ENCODE measurements at places on chromosomes 7 and 10.

DNA sequence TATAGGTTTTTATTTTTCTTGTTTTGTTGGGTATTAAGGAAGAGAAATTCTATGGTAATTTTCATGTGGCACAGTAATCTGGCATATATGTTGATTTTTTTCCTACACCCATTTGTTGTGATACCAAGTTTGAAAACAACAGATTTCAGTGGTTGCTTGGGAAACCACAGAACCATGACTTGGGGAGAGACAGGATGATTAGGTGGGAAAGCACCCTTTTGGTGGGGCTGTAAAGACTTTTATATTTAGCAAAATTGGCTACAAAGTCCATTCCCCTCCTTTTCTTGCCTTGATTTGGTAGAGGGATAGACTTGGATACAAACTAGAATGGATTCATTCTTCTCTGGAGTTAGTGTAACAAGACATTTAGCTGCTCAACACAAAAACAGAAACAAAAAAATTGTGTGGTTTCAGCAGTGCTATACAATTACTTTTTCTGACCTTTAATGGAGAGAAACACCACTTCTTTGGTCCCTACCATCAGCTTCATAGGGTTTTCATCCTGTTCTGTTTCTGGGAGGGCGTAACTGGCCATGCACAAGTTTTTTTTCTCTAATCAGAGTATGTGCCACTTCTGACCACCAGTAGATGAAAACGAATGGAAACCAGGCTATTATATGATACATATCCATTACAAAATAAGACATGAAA, 52.7 kb downstream of the FIGNL1 start:
- DNase-seq: no peak

DNA sequence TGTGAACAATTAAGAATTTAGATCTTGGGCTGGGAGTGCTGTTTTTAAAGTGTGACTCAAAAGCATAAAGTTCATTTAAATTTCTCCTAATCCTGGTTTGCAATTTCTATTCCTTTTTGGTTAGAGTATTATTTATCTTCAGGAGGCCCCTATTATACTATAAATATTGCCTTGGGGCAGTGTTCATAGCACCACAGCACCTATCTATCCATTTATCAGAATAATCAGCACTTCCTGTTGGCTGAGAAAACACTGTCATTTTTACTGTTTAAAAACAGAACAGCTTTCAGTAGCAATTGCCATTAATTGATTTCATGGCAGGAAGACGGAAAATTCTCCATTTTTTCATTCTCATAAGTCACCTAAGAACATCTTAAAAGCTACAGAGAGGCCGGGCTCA, 111.4 kb downstream of the KIAA1217 start:
- DNase-seq: no peak

- no peak for DNase-seq
Observed at GRCh38 chr7:159023746-159024145, 120.9 kb downstream of the VIPR2 start.

DNA sequence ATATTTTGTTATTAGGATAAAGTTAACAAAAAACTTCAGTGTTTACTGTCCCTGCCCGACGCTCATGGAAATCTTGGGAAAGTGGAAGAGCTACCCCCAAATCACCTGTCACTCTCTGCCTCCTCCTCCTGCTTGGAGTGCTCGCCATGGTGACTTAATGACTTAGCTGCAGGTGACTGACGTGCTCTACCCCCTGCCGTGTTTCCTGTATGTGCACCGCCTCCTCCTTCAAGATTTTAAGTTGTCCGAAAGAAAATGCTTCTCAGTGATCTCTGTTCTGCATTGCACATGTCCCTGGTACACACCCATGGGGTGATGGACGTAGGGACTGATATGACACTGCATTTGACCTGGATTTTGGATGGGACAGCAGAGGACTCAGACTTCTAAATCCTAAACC, 338.8 kb upstream of the SHH start:
- DNase-seq: no peak

DNA sequence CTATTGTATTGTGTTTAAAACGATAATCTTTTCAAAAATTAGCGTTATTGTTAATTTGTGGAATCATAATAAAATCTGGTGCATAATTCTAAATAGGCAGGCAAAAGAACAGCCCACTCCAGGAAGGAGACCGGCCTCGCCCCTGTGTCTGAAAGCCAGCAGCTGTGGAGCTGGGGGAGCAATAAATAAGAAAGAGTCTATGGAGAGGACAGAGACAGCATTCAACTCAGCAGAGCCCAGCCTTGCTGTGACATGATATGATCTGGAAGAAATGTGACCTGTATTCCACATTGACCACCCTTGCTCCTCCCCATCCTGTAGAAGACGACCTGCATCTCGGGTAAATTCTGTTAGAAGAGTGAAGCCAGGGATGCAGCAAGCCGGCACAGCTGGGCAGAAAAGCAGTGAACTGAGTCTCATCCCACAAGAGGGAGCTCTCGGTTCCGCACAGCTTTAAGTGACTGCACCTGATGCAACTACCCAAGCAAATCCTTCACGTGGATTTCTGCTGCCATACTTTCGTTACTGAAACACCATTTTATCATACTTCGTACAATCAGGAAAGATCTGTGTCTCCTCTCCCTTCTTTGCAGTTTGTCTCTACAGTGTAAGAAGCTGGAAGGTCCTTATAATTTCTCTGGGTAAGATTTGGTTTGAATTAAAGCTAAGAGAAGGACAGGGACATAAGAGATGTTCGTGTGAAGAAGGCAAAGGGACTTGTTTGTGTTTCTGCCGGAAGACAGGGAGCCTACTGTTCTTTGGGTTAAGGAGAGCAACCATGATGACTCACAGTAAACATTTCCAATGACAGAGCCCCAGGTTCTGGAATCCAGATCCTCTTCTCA, 427.1 kb downstream of the GPAM start:
- DNase-seq: no peak

DNA sequence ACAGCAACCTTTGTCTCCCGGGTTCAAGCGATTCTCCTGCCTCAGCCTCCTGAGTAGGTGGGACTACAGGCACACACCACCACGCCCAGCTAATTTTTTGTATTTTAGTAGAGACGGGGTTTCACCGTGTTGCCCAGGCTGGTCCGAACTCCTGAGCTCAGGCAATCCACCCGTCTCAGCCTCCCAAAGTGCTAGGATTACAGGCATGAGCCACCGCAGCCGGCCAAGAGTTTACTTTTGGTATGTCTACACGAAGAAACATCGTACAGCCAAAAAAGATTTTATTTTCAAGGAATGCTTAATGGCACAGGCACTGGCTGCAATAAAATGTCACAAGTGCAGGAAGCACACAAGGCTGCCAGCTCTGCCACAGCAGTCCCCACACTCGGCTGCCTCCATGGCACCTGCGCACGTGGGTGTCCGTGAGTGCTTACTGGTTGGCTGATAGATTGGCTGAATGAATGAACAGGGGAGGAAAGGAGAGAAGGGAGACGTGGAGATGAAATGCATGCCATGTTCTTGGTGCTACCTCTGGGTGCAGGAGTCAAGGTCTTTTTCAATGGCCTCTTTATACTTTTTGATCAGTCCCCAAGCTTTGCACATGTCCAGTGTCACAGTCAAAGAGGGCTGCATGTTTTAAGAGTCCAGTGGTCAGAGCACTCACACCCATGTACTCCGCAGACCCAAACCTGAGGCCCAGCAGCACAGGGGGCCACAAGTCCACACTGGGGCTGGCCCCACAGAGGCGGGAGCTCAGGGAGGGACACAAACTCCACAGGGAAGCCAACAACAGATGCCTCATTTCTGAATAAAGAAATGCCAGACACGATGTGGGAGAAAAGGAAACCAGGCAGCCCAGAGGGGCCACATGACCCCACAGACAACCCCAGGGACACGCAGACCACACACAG, 198.2 kb downstream of the MAD1L1 start:
- DNase-seq: peak; percentile 37

GRCh38 chr10:73096449-73097304, at the start of gene P4HA1:
Gene P4HA1, minus strand, starts transcription at chr10:73096866. Its CDS starts 21,983 bp downstream, at chr10:73074883.
- peak; percentile 100 for DNase-seq

DNA sequence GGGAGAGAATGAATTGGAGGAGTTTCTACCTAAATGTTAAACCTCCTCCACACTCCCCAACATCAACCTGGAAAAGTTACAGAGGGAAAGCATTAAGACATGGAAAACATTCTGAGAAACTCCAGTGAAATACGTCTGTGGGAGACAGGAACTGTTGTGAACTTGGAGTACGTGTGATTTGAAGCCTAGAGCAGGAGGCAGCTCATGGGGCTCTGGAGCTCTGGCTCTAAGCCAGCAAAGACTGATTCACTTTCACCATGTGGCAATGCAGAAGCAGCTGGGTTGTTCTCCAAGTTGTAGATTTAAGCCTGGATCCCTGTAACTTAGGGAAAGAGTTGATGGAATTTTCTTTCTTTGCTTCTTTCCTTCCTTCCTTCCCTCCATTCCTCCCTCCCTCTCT, 503.2 kb downstream of the NRG3 start:
- no peak for DNase-seq

- DNase-seq: no peak
Observed at GRCh38 chr7:28908775-28909174, 49.4 kb downstream of the TRIL start.

GRCh38 chr7:83796760-83797159, 147.8 kb upstream of the SEMA3E start:
- DNase-seq: no peak

GRCh38 chr7:90792301-90792700, 196.2 kb downstream of the CDK14 start:
- no peak for DNase-seq

- DNase-seq: no peak
Observed at GRCh38 chr7:104958371-104958865, 55.6 kb upstream of the KMT2E start.

DNA sequence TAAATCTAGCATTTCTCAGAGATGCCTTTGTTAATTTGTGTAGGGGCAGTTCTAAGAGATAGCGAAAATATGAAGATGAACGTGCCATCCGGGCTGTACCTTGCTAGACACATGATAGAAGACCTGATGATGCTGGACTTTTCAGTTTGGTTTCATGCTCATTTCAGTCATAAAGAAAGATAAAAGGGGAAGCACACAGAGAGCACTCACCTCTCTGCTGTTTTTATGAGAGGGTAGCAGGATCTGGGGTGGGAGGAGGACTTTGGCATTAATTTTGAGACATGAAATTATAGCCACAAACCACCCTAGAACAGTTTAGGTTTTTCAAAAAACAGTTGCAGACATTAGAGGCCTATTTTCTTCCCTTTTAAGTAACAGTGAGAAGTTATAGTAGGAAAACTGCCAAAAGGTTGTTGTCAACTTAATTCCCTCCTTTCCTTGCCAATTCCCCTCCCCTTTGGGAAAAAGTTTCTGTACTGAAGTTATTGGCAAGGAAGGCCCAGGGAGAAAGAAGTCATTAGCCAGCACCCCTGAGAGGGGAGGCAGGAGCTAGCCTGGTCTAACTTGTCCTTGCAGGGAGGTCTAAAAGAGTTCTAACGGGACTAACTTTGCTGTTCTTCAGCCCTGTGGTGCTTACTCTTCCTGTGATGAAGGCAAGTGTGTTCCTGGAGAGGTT, 2.6 kb downstream of the ST7 start:
- DNase-seq: no peak

DNA sequence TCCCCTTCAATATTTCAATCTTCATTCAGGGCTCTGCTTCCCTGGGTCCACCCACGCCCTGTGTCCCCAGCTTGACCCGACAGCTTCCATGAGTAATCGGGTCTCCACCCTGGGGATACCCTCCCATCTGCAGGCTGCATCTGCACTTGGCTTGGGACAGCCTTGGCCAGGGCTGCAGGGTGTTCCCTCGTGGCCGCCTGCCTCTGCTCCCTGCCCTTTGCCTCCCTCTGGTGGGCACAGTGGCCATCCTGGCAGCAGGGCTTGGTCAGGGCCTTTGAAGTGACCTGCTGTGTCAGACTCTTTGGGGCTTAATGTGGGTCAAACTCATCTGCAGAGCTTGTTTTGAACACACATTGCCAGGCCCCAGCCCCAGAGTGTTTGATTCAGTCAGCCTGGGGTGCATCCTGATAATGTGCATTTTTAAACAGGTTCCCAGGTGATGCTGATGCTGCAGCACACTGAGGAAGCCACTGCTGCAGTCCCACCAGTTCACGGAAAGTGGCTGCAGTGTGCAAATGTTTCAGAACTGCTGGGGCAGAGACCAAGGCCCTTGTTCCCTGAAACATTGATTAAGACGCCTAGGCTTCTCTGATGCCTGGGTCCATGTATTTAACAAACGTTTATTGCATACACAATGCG, 80.7 kb upstream of the SEC61G start:
- peak; percentile 85 for DNase-seq

DNA sequence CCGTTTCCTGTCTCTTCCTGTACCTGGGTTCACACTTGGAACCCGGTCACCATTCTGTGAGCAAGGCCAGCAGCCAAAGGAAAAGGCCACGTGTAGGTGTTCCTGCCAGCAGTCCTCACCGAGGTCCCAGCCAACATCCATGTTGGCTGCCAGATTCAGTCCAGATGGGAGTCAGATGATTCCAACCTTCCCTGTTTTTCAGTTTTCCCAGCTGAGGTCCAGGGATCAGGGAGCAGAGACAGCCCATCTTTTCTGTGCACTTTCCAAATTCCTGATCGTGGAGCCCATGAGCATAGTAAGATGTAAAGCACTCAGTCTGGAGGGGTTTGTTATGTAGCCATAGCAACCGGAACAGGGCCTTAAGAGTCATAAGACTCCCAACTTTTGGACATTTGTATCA, 3.9 kb upstream of the PVRIG start:
- DNase-seq: no peak

DNA sequence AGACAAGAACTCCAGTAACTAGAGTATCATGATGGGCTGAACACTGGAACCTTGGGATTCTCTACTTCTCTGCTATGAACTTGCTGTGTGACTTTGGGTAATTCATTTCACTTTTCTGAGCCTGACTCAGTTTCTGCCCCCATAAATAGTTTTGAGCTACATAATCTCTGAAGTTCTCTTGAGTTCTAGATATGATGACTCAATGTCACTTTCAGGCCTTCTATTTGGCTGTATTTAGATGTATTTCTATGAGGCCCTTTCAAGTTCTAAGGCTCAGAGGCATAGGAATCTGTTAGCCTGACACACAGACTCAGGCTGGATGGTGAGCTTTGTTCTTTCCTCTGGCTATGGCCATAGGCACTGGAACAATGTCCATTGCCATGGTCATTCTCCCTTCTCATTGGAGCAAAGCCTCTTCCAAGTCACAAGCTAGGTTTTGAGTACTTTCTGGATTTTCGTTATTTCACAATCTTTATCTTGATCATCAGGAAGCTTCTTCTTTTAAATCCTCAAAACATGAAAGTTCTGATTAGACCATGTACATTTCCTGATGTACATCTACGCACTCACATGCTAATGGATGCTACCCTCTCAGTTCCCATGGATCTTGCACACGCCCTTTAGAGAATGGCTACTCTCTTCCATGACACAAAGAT, 101.6 kb downstream of the TES start:
- no peak for DNase-seq

DNA sequence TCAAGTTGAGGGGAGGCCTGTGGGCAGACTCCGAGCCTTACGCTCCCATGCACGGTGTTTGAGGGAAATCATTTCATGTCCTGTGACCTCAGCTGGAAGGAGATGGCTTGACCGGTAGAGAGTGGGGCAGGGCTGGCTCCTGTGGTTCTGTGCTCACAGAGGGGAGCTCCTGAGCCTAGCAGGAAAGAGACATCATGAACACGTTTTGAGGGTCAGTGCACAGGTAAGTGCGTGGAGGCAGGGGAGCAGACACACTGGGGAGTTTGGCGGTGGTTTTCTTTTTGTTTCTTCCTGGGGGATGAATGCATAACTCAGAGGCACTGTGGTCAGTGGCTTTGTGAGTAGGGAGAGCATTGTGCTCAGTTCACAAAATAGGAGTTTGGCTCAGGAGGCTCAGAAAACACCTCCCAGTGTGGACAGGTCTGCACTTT, 22.5 kb downstream of the ADCY1 start:
- DNase-seq: peak; percentile 49

GRCh38 chr10:29780639-29781038, 145.9 kb upstream of the SVIL start:
- no peak for DNase-seq

- DNase-seq: no peak
Observed at GRCh38 chr10:122323941-122324675, 50.4 kb upstream of the PLEKHA1 start.

Data from aorta (tissue), 5 donors.